ENCODE measurements at places on chromosomes 7 and 10.
A peak's percentile ranks its signal among the peaks of the same experiment; 100 is the strongest.

DNA sequence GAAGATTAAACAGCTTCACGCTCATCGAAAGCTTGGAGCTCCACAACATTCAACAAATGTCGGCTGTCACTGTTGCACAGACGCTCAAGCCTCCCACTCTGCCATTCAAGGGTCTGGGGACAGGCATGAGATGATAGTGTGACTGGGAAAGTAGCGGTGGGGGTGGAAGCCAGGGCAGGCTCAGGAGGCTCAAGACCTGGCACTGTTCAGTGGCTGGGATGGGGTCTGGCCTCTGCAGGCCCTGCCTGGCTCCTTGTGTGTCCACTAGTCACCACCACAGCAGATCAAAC, 13.5 kb upstream of the GTPBP4 start:
- no peak for DNase-seq

DNA sequence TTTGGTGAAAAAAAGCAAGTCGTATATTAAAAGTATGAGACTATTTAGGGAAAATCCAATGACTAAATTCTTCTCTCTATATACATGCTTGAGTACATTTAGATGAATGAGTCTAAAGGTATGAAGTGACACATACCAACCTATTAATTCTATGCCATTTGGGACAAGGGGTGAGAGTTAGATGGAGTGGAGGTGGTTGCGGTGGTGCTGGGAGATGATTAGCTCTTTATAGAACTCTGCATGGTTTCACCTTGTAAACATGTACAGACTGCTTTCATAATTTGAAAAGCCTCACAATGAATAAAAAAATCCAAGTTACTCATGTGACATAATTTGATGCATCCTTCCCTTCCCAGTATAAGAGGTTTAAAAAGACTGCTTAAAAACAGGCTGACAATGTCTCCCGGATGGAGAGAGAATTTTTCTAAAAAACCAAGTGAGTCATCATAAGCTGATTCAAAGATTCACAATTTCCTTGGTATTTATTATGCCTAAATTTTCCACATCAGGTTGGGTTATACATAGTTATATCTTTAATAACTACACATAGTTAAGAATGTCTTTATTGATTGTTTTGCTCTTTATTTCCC, 572.8 kb downstream of the REEP3 start:
- DNase-seq, result no peak

- no peak for DNase-seq
Observed at GRCh38 chr7:67344481-67345193, 348.0 kb downstream of the TYW1 start.

DNA sequence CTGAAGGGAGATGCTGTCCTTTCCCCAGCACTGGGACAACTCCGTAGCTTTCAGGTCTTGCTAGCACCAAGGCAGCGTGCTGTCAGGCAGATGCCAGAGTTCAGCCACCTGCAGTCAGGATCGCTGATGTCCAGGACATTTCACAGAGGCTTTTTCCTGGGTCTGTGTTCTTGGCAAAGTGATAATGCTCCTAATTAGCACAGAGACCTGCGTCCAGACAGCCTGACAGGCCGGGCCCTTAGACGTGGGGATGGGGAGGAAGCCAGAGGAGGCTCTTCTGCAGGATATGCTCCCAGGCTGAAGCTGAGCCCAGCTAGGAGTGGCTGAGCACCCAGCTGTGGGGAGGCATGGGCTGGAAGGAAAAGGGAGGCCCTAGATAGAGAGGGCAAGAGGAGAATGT, 82.5 kb upstream of the TBX20 start:
- no peak for DNase-seq

- DNase-seq, result peak; percentile 7
Observed at GRCh38 chr10:6877336-6877721, 297.3 kb upstream of the PRKCQ start.
